ENCODE measurements at places on chromosomes 12 and 14. TPM values are rescaled to one million over a fixed set of nuclear protein-coding genes. Genes with fewer than 3 reads are reported as not detected.

- peaks cover 19% of the 10 kb centered on the region for H3K4me1 ChIP-seq
- H3K27ac ChIP-seq, result no peak overlapping the region
- no peak overlapping the region for H3K4me3 ChIP-seq
- no peaks in the 10 kb centered on the region for H3K36me3 ChIP-seq
Observed at GRCh38 chr14:73471582-73472184, 13.3 kb upstream of the NUMB start.

DNA sequence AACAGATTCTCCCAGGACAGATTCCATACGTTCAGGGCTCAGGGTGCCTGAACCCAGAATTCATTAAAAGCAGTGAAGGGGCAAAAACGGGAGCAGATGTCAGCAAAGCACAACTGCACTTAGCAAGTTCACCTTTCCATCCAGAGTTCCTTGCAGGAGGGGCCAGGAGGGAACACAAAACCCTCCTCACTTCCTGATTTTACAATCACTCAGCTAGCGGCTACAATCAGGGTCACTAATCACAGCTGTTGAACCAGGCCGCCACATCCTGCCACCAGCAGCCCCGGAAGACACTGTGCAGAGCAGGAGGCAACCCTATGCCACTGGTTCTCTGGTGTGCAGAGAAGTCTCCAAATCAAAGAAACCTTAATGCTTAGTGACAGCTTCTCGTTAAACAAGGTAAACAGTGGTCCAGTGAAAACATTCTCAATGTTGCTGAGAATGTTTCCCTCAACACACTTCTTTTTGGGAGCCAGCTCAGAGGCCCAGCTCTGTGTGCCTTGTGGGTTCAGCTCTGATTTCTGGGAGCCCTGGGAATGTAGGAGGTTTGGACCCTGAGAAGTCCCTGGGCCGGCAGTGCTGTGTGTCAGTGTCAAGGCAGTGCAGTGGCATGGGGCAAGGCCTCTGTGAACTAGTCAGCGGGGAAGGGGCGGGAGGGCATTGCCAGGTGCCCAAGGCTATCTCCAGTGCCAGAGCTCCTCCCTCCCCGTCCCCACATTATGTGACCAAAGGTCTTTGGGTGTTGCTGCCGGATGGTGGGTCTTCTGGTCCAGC is 54.5 kb downstream of the VCPKMT start:
- peaks cover 86% of the 10 kb centered on the region for H3K4me1 ChIP-seq
- H3K4me3 ChIP-seq, result peak overlapping the region; percentile 93
- DNase-seq, result peak; percentile 90
- H3K36me3 ChIP-seq, result peaks cover 21% of the 10 kb centered on the region

- peaks cover 2% of the 10 kb centered on the region for H3K27me3 ChIP-seq
- H3K4me3 ChIP-seq, result no peak overlapping the region
- no peak overlapping the region for H3K27ac ChIP-seq
- H3K36me3 ChIP-seq, result no peaks in the 10 kb centered on the region
Observed at GRCh38 chr14:70170976-70171375, 17.8 kb downstream of the SLC8A3 start.

DNA sequence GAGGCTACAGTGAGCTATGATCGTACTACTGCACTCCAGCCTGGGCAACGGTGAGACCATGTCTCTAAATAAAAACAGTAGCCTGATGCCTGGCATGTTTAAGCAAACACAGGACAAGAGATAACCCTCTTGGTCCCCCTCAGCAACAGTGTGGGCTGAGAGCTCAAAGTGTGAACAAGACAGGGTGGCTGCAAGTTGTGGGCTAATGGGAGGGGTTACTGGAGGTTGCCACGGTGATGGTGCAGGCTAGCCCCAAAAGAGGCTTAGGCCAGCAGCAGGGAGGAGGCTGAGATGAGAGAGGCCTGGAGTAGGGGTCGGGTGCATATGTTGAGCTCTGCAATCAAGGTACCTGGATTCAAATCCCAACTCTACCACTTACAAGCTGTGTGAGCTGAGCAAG is 3.4 kb upstream of the LGMN start:
- H3K36me3 ChIP-seq, result peaks cover 2% of the 10 kb centered on the region
- H3K4me1 ChIP-seq, result peaks cover 37% of the 10 kb centered on the region
- no peak for DNase-seq
- H3K27ac ChIP-seq, result no peak overlapping the region
- H3K27me3 ChIP-seq, result peaks cover 52% of the 10 kb centered on the region

The CFAP54 gene
- total RNA-seq, result 0.55 TPM

The CLEC14A gene
- not detected for total RNA-seq

The SLC2A14 gene
- 18.6 TPM for total RNA-seq
